Fibroblast of the conjunctiva (primary cell): ENCODE measurements at places on chromosomes 13 and 19.

DNA sequence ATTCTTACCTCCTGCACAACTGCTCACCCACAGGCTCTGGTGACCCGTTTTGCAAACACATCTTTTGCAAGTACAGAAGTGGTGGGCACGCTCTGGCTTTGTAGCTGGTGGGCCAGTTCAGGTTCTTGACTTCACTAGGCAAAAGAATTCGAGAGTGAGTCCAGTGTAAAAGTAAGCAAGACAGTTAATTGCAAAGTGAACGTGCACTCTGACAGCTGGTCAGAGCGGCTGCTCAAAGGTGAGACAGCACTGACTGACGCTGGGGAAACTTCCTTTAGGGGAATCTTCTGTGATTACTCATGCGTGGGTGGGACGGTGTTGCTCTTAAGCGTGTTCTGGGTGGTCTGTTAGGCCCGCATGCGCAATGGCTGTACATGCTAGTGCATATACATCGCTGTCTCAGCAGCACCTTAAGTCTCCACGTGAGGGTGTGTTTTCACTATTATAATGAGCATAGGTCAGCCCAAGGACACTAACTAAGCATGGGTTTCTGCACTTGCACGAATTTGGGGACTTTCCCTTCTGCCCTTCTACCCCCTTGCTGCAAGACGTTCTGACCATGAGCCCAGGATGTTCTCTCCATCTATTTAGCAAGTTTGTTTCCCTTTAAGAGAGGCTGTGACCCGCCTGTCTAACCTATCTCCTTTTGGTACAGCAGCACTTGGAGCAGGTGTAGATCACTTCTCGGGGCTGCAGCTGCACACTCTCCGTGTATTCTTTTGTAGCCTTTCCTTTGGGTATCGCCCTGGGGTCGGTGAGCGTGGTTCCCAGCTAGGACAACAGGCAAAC lies 30.2 kb upstream of the CD33 start:
- DNase-seq: no peak

DNA sequence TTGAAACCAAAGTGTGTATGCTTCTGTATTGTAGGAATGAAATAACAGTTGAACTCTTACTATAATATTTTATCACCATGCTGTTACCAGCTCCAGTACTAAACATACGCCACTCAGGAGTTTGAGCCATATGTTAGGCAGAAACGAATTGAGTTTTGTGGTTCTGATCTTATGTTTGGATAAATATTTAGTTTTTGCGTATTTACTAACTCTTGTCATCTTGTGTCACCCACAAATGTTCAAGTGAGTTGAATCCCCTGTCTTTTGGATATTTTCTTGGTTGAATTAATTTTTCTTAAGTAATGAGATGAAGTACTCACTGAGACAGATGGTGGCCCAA lies 1.5 kb downstream of the FNDC3A start:
- DNase-seq: no peak

GRCh38 chr13:110017379-110017778 lies 231.0 kb upstream of the IRS2 start:
- DNase-seq: peak; percentile 24

- no peak for DNase-seq
These were observed 145.8 kb downstream of the KDM4B start for GRCh38 chr19:5114727-5115126.

GRCh38 chr13:89828506-89828905 lies 1519.0 kb upstream of the MIR17HG start:
- no peak for DNase-seq

DNA sequence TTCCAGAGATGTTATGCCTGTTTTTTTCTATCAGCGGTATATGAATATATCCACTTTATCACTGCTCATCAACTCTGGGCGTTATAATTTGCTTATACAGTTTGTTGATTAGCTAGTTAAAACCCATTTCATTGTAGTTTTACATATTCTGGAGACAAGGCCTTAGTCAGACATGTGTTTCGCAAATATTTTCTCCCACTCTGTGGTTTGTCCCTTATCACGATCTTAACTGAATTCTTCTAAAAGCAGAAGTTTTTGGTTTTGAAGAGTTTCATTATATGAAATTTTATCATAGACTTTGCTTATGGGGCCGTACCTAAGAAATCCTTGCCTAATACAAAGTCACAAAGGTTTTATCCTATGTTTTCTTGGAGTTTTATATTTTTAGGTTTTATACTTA lies 84.6 kb downstream of the FRY start:
- DNase-seq: no peak

- no peak for DNase-seq
These were observed 145.6 kb upstream of the FRY start for GRCh38 chr13:31885994-31886393.

DNA sequence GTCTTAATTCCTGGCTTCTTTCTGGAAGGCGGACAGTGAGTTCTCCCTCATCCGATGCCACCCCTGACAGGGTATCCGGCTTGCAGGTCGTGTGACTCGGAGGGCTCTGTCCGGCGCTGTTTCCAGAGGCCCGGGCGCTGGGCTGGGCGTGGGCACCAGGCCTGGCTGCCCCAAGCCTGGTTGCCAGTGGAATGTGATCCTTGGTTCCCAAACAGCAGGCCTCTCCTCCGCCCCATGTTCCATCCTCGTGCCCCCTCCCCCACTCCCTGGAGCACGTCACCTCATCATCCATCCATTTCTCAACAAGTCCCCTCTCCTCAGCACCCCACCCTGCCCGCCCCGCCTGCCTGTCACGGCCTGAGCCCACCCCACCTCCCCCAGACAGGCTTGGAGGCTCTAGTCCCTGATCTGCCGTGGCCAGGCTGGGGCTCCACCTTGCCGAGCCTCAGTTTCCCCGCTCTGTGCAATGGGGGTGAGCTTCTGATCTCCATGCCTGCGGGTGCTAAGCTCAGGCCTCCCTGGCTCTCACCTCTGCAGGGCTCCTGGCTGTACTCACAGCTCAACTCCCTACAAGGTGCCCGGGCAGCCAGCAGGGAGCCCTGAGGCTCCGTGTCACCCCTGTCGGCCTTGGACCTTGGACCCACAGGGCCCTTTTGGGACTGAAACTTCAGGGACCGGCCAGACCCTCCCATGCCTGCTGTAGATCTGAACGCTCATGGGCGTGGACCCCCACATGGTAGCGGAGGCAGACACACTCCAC lies 2.3 kb downstream of the TBXA2R start:
- no peak for DNase-seq

DNA sequence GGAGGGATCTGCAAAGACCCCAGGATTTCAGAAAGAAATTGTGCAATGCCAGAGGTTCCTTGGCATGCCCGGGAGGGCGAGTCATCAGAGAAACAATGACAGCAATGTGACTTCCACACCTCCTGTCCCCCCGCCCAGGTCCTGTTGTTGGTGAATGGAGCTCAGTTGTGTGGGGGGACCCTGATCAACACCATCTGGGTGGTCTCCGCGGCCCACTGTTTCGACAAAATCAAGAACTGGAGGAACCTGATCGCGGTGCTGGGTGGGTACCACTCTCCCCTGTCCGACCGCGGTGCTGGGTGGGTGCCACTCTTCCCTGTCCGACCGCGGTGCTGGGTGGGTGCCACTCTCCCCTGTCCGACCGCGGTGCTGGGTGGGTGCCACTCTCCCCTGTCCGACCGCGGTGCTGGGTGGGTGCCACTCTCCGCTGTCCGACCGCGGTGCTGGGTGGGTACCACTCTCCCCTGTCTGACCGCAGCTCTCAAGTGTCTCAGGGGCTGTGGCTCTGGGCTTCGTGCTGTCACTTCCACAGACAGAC lies 5.2 kb upstream of the F10 start:
- DNase-seq: no peak

- DNase-seq: no peak
These were observed 49.3 kb upstream of the SPACA7 start for GRCh38 chr13:112326821-112327370.

DNA sequence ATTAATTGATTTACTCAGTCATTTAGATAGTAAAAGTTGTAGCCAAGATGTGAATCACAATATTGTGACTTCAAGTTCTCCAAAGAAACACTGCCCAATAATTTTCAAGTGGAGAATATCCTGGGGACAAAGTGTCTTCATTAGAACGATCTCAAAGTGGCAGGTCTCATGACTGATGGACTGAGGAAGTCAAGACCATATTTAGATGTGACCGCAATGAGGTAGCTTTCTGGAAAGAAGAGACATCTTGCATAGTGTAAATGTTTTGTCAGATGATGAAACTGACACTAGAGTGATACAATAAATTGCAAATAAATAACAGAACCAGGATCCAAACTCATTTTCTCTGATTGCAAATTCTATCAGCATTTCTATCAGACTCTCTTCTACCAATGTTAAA lies 1476.9 kb downstream of the EFNB2 start:
- no peak for DNase-seq

DNA sequence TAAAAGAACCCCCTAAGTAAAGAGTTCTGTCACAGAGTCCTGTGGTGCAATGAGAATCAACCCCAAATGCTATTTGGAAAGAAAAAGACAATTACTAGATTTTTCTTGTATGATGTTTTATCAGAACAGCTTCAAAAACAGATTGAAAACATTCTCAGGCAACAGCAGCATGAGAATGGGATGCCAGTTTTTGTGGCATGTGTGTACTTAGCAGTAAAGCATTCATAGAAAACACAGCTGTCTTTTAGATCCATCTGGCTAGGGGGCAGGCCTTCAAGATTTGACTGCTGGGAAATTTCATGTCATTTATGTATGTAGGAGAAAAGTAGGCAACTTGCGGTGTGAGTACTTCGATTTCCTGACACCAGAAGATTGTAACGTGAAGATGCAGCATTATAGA lies 170.5 kb upstream of the HTR2A start:
- DNase-seq: no peak

DNA sequence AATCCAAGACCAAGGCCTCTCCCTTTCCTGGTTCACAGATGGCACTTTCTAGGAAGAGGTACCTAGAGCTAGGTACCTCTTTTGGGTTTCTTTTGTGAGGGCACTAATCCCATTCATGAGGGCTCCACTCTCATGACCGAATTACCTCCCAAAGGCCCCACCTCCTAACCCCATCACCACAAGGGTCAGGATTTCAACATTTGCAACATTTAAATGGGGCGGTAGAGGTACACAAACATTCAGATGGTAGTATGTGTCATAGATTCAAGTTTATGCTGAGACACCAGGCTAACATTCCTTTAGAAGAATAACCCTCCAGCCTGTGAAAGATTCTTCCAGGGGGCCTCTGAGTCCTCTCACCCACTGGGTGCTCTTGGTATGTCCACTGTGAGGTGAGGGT lies 116.3 kb downstream of the FOXO1 start:
- no peak for DNase-seq

GRCh38 chr19:35109395-35110112 lies 6.1 kb upstream of the FXYD3 start:
- no peak for DNase-seq

DNA sequence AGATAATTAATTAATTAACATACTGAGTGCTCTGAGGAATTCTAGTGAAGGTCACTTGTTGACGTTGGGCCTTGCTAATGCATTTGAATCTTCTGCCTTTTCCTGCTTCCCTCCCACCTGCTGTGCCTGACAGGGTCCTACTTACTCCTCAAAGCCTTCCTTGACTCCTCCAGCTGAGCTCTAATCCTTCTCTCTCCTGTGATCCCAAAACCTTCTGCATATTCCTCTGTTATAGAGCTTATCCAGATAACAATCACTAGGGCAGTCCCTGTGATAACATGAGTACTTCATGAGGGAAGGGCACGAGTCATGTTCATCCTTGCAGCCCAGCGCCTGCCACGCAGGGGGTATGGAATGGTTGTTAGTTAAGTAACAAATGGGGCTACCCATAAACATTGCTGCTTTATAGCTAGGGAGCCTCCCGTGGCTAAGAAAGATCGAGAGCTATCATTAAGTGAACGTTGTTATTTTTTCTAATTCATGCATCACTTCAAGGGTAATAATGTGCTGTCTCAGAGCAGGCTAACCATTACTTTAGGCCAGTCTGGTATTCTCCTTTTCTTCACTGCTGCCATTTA lies 19.1 kb upstream of the SPATA13 start:
- DNase-seq: no peak

DNA sequence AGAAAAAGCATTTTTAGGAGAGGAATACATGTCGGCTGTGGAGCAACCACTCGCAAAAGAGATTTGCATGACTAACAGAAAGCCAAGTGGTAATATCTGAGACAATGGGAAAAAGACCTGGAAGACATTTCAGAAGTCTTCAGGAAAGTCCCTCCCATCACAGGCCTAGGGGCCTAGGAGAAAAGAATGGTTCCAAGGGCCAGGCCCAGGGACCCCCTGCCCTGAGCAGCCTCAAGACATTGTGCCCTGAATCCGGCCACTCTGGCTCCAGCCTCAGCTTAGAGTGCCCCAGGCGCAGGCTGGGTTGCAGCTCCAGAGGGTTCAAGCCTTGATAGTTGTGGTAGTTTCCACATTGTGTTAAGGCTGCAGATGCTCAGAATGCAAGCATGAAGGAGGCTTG lies 9.4 kb downstream of the ZNF221 start:
- DNase-seq: no peak
